H7 (cell line): ENCODE measurements at places on chromosomes 2 and 18.

- peak; percentile 46 for DNase-seq
Observed at GRCh38 chr2:206164261-206164862, 4.7 kb downstream of the EEF1B2 start.

- DNase-seq, result no peak
Observed at GRCh38 chr2:36466135-36466534, 110.6 kb downstream of the CRIM1 start.

- no peak for DNase-seq
Observed at GRCh38 chr18:34399892-34400291, 175.2 kb upstream of the NOL4 start.

DNA sequence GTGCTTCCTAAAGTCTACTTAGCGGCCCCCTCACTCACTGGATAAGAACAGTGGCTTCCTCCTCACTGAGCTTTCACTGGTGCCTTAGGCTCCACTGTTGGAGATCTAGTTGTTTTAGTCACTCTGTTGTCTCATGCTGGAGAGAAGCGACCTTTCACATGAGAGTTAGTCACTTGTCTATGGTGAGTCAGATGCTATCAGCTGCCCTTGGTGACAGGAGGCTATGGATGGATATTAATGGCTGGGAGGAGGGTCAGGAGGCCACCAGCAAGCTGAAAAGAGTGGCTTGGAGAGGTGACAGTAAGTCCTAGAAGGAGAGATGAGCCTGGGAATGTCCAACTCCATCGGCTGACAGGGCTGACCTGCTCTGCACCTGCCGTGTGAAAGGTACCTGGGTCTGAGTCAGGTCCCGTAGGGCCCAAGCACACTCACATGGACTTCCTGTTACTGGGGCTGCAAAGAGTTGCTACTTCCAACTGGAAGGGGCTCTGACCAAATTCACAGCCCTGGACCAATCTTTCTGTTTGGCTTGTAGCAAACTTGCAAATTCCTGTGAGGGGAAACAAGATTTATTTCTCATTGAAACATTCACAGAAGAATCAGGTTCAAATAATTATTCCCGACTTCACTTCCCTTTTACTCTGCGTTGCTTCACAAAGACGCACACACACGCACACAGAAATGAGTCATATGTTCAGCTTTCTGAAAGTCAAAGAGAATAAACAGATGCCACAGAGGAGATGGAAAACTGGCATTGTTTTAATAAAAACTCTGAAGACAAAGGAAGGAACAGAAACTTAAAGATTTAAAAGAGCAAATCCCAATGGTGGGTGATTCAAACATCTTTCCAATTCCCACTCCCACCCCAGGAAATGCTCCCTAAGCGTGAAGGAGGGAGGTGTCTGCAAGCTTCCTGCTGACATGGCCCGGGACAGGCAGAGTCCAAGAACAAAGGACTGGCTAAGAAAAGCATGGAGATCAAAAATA lies 203.5 kb upstream of the TWIST2 start:
- DNase-seq, result no peak
